Activated CD4-positive, alpha-beta T cell treated with anti-CD3 and anti-CD28 coated beads, Interleukin-2, amount 10 ng/mL, durations not matched to agents 7 days and 5 days (primary cell): ENCODE measurements at places on chromosomes 4 and X. TPM values are rescaled to one million over a fixed set of nuclear protein-coding genes. Genes with fewer than 3 reads are reported as not detected.

FRG2 gene
- total RNA-seq = not detected

GRCh38 chrX:41110801-41111625 lies 25.8 kb downstream of the USP9X start:
- DNase-seq = no peak

NOX1 gene
- not detected for total RNA-seq

GRCh38 chr4:102392033-102392744 lies 46.9 kb upstream of the SLC39A8 start:
- DNase-seq = no peak

GRCh38 chr4:156248917-156249316 lies 295.3 kb upstream of the CTSO start:
- no peak for DNase-seq

- DNase-seq = no peak
Observed at GRCh38 chr4:141899541-141899940, 263.2 kb downstream of the IL15 start.

DNA sequence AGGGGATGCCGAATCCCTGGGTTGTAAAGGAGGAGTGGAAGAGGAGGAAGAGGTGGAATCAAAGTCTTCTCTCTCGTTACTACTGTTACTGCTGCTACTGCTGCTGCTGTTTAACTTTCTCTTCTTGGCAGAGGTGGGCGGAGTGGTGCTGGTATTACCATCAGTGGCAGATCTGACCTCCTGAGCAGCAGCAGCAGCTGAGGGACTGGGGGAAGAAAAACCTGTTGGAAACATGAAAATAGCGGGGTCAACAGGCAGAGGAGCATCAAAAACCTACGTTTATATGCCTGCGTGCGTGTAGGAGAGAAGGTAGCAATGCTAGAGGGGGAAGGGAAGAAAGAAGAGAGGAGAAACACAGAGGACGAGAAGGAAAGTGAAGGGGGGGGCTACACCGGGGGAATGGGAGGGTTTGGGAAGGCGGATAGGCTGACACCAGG lies 339 bp downstream of the CUL4B start:
- DNase-seq = peak; percentile 49

C4orf51 gene
- not detected for total RNA-seq

GRCh38 chr4:122577808-122578781 lies 42.8 kb downstream of the IL21 start:
- DNase-seq = peak; percentile 84

- no peak for DNase-seq
Observed at GRCh38 chrX:19512961-19513360, 2.3 kb downstream of the MAP3K15 start.

PLP1 gene
- total RNA-seq = not detected

DNA sequence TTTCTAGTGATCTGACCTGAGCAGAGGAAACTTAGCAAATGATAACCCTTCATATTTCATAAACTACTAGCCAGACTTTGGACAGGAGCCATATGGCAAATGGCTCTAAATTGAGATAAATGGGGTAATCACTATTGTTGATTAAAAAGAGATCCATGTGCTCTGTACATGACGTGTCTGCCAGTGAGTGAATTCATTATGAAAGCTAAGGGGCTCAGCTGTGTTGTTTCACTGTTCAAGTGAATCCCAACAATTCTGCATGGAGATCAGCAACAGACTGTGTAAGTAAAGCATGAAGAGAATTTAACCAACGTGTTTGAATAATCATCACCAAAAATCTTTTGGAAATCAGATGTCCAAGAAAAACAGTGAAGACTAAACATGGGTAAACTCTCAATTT lies 9.5 kb upstream of the QRFPR start:
- no peak for DNase-seq

HTATSF1 gene
- 62.1 TPM for total RNA-seq

- no peak for DNase-seq
Observed at GRCh38 chr4:23888421-23889319, 1.2 kb downstream of the PPARGC1A start.

DNA sequence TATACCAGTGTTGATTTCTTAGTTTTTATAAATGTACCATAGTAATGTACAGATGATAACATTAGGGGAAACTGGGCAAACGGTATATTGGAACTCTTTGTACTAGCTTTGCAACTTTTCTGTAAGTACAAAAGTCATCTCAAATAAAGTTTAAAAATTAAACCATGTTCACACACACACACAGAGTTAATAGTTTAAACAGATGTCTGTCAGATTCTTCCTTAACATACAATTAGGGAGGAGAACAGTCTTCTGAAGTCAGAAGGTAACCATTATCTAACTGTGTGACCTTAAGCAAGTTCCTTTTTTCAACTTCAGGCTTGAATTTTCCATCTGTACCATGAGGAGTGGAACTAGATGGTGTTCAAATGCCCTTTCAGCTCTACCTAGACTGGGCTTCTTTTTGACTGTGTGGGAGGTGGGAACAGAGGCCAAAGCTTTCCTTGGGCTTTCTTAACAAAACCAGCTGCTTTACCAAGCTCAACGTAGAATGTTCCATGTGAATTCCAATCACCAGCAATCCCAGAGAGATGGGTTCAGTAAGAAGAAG lies 127.8 kb downstream of the NEXMIF start:
- DNase-seq = no peak

DNA sequence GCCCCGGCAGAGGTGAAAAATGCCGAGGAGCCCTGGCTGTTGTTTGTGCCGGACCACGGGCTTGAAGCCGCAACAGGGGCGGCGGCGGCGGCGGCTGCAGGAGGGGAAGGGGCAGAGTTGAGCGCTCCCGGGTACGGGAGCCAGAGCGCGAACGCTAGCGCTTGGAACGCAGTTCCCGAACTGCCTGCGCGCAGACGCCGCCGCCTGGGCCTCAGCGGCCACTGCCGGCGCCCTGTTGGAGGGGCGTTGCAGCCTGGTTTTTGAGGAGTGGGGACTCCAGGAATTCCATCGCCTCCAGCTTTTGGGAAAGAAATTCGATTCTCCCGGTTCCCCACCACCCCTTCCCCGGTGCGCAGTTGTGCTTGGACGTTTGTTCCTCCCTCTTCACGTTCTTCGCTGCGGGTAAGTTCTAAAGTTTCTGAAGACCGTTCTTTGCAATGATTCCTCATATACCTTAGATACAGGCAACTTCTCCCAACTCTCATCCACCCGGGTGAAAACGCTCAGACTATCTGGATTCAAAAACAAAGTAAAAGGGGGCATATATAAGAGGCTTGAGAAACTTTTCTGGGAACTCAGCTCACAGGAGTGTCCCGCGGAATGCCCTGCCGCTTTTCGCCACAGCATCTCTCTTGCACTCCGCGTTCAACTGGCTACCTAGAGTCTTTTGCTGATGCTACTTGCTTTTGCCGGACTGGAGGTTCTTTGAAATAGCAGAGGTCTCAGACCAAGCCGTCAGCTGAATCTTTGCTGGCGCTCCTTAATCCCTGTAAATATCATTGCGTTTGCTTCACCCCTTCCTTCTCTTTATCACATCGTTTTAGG lies 1.0 kb downstream of the FAT4 start:
- no peak for DNase-seq

DNA sequence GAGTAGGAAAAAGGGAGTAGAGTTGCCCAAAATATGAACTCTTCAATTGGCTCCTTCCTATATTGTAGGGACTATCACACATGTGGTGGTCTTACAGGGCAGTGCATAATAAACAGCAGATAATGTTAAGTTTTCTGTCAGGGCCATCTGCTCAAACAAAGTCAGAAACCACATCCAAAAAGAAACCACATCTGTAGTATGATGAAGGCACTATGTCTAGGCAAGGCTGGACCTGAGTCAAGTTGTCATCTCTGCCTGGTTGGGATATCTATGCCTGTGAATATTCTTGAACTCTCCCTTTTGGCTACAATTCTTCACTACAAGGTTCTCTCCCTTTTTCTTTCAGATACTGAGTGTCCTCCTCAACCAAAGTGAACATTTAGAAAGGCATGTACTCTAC lies 109.4 kb upstream of the C1GALT1C1 start:
- DNase-seq = no peak

DNA sequence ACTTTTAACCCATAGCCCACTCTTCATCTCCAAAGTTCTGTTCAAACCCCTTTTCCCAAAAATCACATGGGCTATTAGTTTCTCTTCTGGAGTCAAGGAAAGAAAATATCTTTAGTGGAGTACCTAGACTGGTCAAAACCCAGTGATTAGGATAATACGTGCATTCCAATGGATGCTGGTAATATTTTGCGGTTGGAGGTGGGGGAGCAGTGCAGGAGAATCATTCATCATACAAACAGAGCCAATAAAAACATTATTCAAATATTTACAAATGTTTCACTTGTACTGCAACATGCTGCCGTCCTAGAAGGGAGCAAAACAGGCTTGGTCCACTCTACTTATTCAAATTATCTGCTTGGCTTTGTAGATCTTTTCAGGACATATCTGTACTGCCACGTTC lies 57.2 kb upstream of the RAB9B start:
- DNase-seq = no peak

- no peak for DNase-seq
Observed at GRCh38 chr4:146308951-146309350, 94.6 kb downstream of the REELD1 start.

DNA sequence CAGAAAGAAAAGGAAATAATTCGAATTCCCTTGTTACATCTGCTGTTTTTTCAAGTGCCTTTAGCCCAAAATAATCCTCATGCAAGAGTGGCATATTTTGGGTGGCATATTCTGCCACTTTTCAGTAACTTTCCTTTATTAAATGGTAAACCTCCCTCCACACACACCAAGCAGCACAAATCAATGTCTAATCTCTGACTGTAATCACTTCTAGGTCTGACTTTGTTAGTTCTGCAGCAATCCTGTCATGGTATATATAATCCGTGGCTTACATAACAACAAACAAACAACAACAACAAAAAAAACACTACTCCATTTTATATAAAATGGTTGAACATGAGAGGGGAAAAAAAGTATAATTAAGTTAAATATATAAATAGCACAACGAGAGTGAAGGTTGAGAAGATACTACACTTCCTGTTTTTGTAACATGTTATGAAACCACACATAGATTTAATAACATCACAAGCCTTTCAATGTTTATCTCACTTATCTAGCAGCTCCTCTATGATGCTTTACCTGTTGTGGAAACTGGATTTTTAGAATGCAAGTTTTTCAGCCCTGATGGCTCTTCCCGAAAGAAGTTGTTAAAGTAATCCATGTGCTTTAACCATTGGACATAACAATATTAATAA lies 715.4 kb downstream of the GRXCR1 start:
- DNase-seq = no peak

DNA sequence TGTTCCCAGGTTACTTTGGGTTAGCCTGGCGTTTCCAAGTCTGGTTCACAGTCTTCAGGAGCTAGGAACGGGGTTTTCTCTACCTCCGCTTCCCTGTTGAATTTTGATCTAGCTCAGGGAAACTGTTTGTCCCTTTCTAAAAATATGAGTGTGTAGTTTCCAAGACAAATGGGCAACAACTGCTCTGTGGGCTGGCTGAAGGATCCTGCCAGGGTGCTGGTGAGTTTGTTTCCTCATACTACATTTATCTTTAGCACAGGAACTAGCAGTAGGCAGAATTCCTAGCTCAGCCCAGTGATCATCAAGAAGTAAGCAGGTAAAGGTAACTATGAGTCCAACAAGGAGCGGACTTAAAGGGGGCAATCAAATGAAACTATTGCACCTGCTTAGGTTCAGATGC lies 13.3 kb upstream of the FAM47E start:
- no peak for DNase-seq

TGIF2LX gene
- total RNA-seq = not detected

DNA sequence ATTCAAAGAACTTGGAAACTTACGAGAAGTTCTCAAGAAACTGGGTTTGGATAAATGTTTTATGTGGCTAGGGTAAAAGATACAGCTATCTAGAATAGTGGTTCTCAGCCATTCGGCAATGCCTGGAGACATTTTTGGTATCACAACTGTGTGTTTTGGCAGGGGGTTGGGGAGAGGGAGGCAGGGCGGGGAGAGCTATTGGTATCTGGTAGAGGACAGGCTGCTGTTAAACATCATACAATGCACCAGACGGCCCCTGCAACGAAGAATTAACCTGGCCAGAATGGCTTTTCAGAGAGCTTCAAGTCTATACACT lies 50.8 kb upstream of the MND1 start:
- no peak for DNase-seq

DNA sequence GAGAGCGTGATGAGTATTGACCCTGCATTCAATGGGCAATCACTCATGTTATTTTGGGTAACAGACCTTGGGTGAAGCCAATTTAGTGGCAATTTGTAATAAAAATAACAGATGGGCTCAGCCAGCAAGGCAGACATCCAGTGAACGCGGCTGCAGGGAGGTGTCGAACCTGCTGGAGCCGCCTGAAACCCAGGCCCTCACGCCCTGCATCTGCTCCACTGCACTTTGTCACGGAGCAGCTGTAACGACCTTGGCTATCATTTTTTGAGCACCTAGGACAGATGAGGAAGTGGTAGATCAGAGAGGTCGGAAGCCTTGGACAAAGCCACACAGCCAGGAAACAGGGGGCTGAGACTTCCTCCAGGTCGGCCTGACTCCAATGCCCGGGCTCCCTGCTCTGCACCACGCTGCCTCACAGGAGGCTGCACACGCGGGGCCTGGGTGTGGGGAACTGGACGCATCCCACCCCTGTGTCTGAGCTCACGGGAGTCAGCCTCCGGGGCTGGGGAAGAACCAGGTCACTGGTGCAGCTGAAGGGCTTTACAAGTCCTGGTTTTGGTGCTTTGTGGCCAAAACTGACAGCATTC lies 19.4 kb downstream of the HMX1 start:
- no peak for DNase-seq

GRCh38 chr4:33924239-33924638 lies 2320.1 kb downstream of the ARAP2 start:
- DNase-seq = no peak

DNA sequence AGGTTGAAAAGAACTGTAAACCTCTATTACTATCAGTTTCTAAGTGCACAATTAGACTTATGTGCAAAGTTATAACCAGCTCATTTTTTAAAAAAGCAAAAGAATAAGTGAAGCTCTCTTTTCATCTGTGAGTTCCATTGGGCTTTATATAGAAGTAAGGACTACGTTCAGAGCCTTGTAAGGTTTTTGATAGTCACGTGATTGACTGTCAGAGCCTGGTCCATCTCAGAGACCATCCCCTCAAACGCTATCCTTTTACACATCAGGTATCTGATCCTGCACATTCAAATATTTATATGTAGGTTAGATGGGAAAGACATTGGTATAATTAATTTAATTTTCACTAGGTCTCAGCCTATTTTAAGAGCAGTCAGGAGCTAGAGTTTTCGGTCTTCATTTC lies 279.3 kb downstream of the INPP4B start:
- no peak for DNase-seq

- peak; percentile 30 for DNase-seq
Observed at GRCh38 chr4:89316931-89317366, 9.3 kb upstream of the GPRIN3 start.

DNA sequence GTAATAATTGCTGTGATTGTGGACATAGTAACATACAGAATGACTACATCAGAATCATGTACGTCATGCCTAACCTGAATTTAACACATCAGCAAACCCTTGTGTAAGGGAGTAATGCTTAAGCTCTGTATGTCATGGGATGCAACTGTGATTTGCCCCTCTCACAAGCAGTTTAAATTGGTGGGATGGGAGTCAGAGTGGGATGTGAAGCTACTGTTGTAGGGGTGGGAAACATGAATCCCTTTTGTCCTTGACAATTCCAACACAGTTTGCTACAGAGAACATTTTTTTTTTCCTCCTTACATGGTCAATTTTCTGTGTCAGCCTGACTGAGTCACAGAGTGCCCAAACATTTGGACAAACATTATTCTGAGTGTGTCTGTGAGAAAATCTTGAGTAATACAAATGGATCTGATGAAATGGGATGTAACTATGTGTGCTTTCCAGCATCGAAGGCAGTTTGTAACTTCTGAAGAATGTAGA lies 392.8 kb downstream of the GPM6A start:
- no peak for DNase-seq

CLGN gene
- total RNA-seq = not detected
